ENCODE measurements at places on chromosomes 3 and 15.

GRCh38 chr3:168511428-168512014 lies 415.8 kb upstream of the GOLIM4 start:
- no peak for DNase-seq

DNA sequence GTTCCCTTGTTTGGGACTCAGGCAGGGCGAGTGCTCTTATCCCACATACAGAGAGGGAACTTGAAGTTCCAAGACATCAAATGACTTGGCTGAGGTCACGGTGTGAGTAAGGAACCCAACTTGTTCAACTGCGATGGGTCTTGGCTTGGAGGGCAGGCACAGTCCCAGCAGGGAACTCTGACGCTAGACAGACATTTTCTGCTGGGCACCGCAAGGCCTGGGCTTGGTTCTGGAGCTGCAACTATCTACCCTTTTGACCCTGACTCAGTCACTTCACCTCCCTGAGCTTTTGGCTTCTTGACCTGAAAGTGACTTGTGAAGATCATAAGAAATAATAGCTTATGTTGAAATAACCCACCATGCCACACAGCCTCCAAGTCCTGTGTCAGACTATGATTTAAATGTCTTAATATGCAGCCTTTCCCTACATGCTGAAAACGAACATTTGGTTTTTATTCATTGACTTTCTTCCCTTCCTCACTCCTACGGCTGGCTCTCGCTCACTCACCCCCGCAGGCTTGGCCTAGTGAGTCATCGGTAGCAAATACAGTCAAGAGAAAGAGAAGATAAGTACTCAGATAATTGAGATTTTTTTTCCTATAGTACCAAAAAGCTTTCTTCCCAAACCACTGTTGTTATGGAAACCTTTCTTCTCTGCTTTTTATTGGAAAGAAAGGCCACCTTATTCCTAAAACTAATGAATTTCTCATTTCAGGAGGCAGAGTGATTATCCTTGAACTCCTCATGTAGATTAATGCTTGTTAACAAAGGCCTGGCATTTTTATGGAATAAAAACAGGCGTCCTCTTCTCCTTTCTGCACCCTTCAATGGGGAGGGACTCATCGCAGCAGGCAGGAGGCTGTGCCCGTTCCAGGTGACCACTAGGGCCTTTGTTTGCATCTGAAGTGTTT lies 178.4 kb downstream of the ATP10A start:
- DNase-seq, result no peak

GRCh38 chr3:126147147-126147931 lies 33.0 kb downstream of the ALDH1L1 start:
- no peak for DNase-seq

DNA sequence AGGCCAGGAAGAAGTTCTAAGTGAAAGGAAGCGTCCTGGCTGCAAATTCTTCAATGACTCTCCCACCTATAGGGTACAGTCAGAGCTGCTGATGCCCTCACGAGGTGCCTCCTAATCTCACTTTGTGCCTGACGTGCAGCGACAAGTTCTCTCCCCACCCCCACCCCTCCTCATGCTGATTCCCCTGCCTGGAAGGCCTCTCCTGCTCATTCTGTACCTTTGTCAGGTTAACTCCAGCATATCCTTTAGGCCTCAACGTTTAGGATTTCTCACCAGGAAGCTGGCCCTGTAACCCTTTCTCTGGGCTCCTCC lies 25.0 kb downstream of the SLC12A8 start:
- no peak for DNase-seq

- peak; percentile 28 for DNase-seq
Observed at GRCh38 chr3:10758304-10759037, 57.6 kb upstream of the SLC6A11 start.

DNA sequence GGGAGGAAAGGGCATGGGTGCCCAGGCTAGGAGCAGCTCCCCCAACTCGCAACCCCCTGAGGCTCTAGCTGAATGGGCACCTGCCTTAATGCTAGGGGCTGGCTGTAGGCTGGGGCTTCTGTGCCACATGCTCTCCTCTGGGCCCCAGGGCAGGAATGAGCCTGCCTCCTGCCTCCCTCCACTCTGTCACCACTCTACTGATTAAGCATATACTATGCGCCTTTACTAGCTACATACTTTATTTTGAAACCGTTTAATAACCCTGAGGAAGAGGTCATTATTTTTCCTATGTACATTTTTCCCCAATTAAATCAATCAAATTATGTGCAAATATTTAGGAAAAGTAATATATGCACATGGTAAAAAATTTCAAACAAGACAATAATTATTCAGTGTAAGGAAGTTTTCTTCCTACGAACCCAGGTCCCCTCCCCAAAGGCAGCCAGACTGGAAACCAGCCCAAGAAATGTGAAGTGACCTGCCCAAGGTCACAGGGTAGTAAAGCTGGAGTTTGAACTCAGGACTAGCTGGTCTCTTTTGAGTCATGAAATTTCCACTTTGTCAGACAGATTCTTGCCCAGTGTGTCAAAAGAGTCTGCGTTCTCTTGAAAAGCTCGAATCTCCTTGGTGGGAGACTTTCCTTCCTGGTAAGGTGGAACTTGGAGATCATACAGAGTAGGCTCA lies 122.5 kb downstream of the DNAJB8 start:
- DNase-seq, result no peak

Measured in stimulated activated CD4-positive, alpha-beta T cell treated with anti-CD3 and anti-CD28 coated beads, Interleukin-2, amount 100 ng/mL, for 48 hours (primary cell).